ENCODE measurements at places on chromosomes 11 and 22.
A peak's percentile ranks its signal among the peaks of the same experiment; 100 is the strongest.

- DNase-seq: peak; percentile 58
Observed at GRCh38 chr11:18383388-18384156, 10.8 kb upstream of the LDHA start.

DNA sequence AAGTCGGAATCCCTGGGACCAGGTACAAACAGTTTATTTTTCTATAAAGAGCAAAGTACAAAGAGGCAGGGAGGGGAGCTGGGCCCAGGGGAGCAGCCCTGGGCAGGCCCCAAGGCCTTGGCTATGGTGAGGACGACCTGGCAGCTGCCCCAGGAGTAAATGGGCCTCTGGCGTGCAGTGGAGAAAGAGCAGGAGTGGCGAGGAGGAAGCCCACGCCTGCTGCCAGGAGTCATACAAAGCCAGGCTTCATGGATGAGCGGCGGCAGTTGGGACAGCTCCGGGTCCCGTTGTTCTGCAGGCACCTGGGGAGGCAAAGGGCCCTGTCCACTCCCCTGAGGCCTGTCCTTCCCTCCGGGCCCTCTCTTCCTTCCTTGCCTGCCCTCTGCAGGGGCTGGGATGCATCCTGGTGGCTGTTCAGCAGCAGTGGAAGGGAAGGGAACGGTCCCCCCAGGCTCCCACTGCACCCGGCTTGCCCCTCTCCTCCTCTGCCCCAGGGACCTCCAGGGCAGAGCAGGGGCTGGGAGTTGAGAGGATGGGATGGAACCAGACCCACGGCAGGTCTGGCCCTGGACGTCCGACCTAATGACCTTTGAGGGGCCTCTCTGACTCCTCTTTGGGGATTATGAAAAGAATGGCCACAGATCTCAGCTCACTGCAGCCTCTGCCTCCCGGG lies 11.1 kb downstream of the RAPSN start:
- no peak for DNase-seq

GRCh38 chr22:46537946-46538813 lies 760 bp upstream of the CELSR1 start:
- DNase-seq: no peak

DNA sequence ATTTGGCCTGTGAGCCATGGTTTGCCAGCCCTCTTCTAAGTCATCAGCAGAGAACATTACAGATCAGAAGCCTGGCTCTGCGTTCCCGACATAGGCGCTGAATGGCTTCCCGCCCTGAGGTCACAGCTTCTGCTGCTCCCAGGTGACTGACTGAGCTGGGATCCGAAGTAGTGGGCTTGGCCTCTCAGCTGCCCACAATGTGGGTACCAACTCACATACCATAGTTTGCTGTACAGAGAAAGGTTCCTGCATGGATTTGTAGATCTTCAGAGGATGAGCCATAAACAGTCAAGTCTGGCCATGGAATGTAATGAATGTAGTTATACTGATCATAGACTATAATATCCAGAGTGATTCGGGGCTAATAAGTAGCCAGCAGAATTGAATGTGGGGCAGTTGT lies 42.6 kb downstream of the TEAD1 start:
- no peak for DNase-seq

GRCh38 chr11:123413636-123414035 lies 16.4 kb upstream of the GRAMD1B start:
- DNase-seq: no peak

- no peak for DNase-seq
Observed at GRCh38 chr11:128563942-128564641, 23.3 kb downstream of the ETS1 start.

DNA sequence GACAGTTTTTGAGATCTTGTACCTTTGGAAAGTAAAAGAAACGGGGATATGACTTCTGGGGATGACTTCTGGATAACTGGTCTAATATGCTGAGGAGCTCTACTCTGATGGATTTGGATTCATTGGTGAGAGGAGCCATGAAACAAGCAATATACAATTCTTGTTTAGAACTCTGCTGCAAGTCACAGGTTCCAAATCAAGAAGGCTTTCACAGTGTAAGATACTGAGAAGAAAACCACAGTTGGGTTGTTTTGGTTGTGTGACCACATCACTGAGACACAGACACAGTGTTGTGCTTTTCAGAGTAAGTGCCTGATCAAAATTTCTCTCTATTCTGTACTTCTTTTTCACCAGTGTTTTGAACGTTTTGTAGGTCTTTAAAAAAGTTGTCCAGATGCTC lies 13.1 kb upstream of the UCP2 start:
- DNase-seq: no peak

GRCh38 chr11:102640946-102641345 lies 15.8 kb upstream of the MMP20 start:
- no peak for DNase-seq

- no peak for DNase-seq
Observed at GRCh38 chr11:85431319-85431718, 195.8 kb downstream of the DLG2 start.

DNA sequence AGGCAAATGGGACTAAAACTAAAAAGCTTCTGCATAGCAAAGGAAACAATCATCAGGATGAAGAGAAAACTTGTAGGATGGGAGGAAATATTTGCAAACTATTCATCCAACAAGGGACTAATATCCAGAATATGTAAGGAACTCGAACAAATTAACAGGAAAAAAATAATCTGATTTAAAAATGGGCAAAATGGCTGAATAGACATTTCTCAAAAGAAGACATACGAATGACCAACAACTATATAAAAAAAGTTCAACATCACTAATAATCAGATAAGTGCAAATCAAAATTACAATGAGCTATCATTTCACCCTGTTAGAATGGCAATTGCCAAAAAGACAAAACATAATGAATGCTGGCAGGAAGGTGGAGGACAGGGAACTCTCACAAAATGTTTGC lies 12.0 kb downstream of the OR52E1 start:
- DNase-seq: no peak

DNA sequence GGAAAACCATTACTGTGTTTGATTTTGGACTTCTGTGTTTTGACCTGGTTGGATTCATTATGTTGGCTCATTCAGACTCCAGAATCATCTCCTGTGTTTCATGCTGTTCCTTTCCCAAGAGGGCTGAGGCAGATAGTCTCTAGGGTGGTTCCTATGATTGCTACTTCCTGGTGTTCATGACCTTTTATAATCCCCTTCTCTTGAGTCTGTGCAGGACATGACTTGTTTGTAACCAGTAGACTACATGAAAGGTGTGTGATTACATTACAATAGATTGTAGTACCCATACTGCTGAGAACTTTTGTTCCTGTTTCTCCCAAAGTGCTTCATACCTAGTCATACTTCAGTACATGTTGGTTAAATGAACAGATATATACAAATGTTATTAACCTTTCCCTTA lies 700.6 kb downstream of the METTL15 start:
- DNase-seq: no peak

- DNase-seq: no peak
Observed at GRCh38 chr11:103488031-103488461, 378.8 kb downstream of the DYNC2H1 start.

DNA sequence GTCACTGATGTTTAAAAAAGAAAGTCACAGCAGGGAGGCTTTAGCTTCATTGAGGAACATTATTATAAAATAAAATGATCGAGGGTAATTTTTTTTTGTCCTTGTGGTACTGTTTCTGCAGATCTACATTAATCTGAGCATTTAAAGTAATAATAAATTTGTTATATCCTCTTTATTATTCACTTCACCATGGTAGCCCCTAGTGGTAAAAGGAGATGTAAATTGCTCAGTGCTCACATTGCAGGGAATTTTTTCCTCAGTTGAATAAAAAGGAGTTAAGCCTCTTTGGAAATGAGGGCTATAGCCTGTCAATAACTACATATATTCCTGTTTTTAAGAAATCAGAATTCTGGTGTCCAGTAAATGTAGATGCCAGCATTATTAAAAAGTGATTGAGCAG lies 99.7 kb upstream of the VPREB1 start:
- DNase-seq: no peak

GRCh38 chr11:36441610-36442208 lies 68.4 kb downstream of the TRAF6 start:
- no peak for DNase-seq

DNA sequence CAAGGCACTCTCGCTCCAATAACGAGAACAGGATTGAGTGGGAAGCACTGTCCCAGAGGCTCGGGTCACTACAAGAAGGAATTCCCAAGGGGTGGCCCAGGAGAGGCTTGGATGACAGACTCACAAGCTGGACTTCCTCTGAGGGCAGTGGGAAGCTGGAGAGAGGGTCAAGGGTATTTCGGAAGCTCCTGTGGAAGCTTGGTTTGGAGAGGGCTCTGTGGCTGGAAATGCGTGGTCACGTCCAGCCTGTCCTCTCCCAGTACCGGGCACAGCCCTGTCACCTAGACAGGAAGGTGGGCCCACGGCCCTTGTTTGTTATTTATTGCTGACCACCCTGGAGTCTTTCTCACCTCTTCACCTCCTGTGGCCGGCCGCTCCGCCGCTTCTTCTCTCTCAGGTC lies 5.3 kb downstream of the SYNGR1 start:
- DNase-seq: no peak

DNA sequence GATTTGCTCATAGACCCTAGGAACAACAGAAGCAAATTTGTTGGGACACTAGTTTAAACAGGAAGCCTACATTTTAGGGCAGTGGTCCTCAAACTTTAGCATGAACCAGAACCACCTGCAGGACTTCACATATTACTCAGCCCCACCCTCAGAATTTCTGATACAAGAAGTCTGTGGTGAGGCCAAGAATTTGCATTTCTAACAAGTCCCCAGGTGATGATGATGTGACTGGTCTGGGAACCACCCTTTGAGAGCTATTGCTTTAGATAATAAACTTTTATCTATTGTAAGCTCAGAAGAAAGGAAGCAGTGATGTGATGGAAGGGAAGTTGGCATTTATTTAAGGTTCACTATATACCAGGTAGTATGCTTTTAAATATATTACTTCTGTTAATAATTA lies 194.0 kb downstream of the FAM181B start:
- DNase-seq: no peak

GRCh38 chr11:93278976-93279375 lies 51.6 kb upstream of the DEUP1 start:
- DNase-seq: no peak

- no peak for DNase-seq
Observed at GRCh38 chr11:57599381-57599780, 1.9 kb downstream of the SERPING1 start.

GRCh38 chr11:67057205-67057672 lies 592 bp downstream of the RHOD start:
- no peak for DNase-seq

DNA sequence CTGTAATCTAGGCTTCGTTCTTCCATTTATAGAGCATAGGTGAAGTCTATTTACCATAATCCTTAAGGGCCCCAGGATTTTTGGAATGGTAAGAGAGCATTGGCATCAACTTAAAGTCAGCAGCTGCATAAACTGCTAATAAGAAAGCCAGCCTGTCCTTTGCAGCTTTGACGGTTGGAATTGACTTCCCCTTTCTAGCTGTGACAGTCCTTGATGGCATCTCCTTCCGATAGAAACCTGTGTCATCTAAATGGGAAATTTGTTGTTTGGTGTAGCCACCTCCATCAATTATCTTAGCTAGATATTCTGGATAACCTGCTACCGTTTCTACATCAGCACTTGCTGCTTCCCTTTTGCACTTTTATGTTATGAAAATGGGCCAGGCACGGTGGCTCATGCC lies 58.0 kb upstream of the GLYATL1B start:
- DNase-seq: no peak

DNA sequence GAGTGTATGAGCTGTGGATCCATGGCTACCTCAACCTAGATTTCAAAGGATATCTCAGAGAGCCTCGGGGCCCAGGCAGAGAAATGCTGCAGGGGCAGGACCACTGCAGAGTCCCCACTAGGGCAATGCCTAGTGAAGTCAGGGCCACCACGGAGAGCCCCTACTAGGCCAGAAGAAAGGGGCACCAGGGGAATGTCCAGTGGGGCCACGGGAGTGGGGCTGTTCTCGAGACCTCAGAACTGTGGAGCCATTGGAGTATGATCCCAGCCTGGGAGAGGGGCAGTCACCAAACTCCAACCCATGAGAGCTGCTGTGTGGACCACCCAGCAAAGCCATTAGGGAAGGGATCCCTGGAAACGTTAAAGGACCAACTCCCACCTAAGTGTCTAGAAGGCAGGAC lies 24.5 kb downstream of the RTL6 start:
- DNase-seq: no peak

DNA sequence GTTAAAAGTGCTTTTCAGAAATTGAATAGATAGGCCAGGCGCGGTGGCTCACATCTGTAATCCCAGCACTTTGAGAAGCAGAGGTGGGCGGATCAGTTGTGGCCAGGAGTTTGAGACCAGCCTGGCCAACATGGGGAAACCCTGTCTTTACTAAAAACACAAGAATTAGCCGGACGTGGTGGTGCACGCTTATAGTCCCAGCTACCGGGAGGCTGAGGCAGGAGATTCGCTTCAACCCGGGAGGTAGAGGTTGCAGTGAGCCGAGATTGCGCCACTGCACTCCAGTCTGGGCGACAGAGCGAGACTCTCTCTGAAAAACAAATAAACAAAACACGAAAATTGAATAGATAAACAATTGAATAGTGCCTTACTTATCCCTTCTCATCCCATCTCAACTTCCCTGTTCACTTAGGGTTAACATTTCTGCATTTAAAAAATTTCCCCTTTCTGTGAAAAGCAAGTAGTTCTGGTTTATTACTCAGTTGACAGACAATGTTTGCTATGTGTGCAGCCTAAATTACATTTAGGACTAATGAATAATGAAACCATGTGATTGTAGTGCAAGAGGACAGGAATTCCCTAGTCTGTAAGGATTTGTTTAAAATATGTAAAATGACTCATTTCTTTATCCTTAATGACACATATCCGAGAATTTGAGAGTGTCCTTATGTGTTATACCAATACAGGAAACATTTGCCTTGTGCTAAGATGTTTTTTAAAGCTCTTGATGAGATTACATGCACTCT lies 6.0 kb downstream of the RNF169 start:
- DNase-seq: no peak

DNA sequence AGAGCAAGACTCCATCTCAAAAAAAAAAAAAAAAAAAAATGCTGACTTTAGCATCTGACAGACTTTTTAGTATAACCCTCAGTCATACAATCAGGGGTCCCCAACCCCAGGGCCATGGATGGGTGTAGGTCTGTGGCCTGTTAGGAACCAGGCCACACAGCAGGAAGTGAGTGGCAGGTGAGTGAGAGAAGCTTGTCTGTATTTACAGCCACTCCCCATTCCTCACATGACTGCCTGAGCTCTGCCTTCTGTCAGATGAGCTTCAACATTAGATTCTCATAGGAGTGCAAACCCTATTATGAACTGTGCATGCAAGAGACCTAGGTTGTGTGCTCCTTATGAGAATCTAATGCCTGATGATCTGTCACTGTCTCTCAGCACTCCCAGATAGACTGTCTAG lies 3.3 kb downstream of the FAM227A start:
- no peak for DNase-seq

GRCh38 chr11:93089474-93090102 lies 108.2 kb downstream of the SLC36A4 start:
- DNase-seq: no peak

GRCh38 chr22:28548406-28548805 lies 131.2 kb downstream of the TTC28 start:
- DNase-seq: no peak

Measured in T-cell (primary cell).